ENCODE measurements at places on chromosomes 6 and 20. TPM values are rescaled to one million over a fixed set of nuclear protein-coding genes. Genes with fewer than 3 reads are reported as not detected.

DNA sequence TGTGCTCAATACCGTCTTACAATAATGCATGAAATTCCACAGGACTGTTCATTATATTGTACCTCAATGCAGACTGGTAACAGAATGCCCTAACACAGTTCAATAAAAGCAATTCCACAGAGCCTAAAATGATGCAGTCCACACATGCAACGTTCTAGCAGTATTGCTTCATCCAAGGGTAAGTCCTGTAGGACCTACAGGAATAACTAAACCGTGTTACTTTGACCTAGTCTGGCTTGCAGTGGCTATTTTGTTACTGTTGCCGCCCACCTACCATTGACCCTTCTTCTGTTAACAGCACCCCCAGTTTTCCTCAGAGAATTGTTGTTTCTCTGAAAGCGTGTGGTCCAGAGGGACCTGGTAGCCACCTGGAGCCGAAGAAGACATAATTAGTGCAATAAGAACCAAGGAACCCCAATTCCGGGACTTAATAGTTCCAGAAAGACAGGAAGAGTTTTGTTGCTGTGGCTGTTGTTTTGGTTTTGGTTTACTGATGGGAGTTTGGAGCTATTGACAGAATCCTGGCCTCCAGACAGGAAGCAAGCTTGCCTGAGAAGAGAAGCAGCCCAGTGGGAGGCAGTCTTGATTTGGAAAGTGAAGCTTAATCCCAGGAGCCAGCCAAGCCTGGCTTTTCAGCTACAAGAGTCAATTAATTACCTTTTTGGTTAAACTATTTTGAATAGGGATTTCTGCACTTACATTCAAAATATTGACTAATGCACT lies 91.3 kb downstream of the FRK start:
- DNase-seq = no peak

DNA sequence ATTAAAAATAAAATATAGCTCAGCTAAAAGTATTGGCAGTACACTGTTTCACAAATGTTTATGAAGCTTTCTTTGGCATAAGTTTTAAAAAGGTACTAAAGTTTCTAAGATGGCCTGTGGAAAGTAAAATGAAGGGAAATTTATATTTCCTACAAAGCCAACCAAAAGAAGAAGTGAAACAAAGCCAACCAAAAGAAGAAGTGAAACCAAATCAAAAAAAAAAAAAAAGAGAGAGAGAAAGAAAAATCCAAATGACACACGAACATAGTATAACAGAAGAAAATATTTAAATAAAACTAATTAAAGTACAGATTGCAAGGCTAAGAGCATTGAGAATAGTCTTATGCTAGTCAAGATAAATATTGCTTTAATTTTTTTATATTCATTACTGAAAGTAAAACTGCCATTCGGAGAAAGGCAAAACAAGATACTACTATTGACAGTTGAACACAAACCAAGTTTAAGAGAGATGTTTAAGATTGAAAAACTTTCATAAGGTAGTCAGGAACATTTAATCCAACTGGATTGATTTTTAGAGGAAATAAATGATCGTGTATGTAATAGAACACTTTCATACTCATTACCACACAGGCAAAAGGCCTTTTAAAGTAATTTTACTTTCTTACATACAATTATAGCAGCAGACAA lies 12.8 kb upstream of the KHDRBS2 start:
- no peak for DNase-seq

DNA sequence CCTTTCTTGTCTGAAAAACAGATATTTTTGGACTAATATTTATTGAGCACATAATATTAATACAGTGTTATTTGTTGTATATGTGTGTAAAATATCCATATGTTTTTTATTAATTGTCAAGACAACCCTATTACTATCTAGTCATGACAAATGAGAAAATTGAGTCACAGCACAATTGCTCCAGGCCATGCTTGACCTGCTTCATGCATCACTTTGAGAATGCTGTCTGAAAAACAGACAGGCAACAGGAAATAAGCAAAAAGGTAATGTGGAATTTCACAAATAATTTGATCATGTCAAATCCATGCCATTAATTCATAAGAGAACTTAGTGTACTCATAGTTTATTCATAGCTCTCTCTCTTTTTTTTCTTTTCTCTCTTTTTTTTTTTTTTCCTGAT lies 246.5 kb downstream of the RIMS1 start:
- DNase-seq = no peak

DNA sequence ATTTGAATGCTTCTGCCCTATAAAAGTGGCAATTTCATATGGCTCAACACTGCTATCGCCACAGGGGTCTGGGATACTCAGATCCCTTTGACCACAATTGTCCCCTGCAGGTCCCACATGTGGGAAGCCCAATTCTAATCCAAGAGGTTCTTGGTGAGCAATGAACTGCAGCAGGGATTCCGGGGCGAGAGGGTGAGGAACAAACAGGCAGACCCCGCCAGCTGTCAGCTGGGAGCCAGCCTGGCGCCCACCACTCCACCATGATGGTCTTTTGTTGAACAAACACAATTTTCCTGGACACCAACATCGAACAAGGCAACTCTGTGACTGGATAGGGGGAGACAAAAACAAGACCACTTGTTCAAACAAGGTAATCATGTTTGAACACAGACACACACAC lies 80.5 kb downstream of the TMEM242 start:
- DNase-seq = no peak

GRCh38 chr6:146361128-146361924 lies 182.3 kb upstream of the RAB32 start:
- DNase-seq = no peak

DNA sequence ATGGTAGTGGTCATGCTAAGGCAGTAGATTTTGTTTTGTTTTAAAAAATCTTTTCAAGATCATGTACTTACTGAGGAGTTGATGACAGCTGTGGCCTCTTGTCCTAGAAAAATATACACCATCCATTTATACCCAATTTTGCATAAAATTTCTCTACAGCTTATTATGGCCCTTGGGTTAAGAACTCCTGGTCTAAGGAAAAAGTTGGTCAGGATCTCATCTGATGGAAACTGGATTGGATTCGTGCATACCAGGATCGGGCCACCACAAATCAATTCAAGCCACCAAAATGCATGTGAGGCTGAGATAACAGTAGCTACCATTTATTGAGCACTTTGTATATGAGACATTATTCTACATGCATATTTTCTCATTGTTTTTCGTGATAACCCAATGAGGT lies 244.4 kb downstream of the ZFAND3 start:
- DNase-seq = no peak

GRCh38 chr20:34185766-34186620 lies 55.2 kb upstream of the ASIP start:
- DNase-seq = no peak

Gene CFAP206
- 0.19 TPM for total RNA-seq

Gene DEFB132
- 1.5 TPM for total RNA-seq

DNA sequence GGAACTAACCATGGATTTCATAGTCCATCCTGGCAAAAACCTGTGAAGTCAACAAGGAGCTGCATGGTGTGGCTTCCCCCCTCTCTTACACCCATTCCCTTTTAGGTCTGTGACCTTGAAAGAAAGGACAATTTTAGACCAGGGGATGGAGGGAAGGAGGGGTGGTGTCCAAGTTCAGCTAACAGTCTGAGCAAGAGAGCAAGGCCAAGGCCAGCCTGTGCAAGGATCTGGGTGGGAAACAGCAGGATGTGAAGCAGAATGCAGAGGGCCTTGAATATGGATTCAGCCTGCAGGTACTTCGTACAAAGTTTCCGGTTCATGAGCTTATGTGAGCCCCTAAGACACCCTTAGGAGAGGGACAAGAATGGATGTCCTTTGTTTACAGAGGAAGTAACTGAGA lies 293.0 kb downstream of the KIF16B start:
- DNase-seq = no peak

DNA sequence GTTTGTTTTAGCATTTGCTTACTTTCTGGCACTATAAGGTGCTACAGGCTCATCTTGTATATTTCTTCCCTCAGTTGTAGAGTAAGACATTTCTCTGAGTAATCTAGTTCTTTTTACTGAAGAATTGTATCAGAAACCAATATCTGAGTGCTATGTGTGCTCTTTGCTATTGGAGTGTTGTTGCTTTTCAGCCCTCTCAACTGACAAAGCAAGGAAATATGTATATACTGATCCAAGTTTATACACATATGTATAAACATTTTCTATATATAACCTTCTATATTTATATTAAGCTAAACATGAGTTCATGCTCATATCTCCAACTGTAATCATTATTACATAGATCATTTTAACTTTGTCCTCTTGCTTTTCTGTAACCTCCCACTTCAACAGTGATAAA lies 405.7 kb downstream of the RFPL4B start:
- no peak for DNase-seq

DNA sequence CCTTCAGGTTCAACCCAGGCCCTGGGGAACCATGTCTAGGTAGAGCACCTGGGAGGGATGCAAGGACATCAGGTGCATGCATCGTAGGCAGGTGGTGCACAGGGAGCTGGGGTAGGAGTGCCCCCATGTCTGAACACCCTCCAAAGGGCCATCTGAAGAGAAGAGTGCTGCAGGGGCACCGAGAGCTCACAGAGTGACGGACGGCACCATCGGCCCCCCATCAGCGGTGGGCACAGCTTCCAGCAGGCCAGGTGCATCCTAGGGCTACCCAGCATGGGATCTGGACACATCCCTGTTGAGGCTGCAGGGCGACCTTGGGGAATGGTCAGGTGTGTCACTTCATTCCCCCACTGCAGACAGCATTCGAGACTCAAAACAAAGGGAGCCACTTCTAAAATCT lies 138.3 kb upstream of the CDH4 start:
- no peak for DNase-seq

DNA sequence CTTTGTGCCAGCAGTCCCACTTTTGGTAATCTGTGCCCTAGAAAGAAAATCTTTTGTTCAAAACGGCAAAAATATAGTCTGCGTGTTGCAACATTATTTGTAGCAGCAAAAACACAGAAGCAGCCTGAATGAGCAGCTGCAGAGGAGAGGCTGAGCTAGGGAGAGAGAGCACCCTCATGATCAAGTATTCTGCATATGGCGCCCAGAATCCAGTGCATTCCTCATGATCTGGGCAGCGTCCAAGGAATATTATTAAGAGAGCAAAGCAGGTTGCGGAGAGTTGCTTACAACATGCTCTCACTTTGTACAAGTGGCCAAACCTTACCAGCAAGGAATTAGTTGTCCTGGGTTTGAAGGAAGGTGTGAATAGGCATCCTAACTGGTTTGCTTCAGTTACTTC lies 25.9 kb downstream of the KIZ start:
- no peak for DNase-seq

Gene SPTLC3
- total RNA-seq = 6.5 TPM

DNA sequence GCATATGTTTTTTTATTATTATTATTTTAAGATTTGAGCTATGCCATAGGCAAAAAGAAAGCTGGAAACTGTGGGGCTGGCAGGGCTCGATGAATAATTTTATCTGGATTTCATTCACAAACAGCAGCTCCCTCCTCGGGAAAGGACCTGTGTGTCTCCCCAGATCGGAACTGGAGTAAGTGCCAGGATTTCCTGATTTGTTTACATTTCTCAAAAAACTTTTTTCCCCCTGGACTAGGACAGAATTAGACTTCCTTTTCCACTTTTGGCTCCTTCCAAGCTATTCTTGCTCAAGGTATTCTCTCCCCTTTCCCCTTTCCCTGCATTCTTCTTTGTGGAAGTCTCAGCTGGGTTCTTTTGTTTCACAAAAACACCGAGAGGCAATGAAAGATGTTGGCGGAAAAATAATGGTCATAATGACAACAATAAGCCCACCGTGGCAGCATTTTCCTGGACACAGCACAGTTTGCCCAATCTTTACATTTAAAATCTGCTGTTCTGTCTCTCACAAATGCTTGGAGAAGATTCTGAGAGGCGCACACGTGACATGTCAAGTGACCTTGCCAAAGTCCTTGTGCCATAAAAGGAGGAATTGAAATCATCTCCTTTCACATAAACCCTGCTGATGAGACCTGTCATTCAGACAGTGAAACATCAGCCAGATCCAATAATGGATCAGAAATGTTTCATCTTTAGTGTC lies 85.8 kb upstream of the PREP start:
- DNase-seq = no peak

DNA sequence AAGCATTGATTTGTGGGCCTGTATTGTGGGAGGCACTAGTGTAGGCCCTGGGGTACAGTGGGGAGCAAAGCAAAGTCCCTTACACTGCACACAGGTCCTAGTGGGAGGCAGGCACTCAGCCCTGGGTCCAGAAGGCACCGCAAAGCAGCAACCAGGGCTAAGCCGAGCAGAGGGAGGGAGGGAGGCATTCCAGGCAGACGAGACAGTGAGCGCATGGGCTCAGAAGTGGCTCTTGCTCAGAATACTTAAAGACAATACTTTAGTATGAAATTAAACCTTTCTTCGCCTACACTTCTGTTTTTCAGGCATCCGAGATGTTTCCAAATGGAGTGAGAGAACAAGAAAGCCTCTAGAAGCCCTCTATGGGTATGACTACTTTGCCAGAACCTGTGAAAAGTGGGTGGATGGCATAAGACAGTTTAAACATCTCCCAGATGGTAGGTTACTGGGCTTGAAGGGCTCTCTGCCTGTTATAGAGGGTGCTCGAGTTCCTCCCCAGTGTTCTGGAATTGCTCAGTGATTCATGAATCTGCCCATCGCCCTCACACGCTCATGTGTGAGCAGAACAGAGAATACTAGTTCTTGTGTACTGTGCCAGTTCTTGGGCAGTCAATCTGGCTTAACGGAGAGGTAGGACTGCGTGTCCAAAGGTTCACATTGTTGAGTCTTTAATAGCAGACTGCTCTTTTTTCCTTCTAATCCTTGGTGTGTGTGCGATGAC lies 18.7 kb downstream of the BPHL start:
- no peak for DNase-seq

Gene TFEB
- total RNA-seq = 17.9 TPM

DNA sequence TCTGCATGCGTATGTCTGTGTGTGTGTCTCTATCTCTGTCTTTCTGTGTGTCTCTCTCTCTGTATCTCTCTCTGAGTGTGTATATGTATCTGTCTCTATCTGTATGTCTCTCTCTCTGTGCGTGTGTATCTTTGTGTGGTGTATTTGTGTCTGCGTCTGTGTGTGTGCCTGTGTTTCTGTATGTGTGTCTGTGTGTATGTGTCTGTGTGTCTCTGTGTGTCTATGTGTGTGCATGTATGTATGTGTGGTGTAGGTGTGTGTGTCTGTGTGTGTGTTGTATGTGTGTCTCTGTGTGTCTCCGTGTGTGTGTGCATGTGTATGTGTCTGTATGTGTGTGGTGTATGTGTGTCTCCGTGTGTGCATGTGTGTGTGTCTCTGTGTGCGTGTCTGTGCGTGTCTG lies 243.0 kb upstream of the FOXQ1 start:
- DNase-seq = no peak

- DNase-seq = no peak
Measured at GRCh38 chr6:103799971-103800670, 1059.6 kb downstream of the HACE1 start.

- peak; percentile 88 for DNase-seq
Measured at GRCh38 chr20:25207149-25207959, 11.8 kb downstream of the ENTPD6 start.

Gene AIF1
- total RNA-seq = 60.1 TPM

Gene OR12D2
- not detected for total RNA-seq

- no peak for DNase-seq
Measured at GRCh38 chr6:144653885-144654505, 368.9 kb downstream of the UTRN start.

- DNase-seq = no peak
Measured at GRCh38 chr6:1497761-1498105, 108.4 kb downstream of the FOXF2 start.

All from mesenteric fat pad (tissue), 1 donor.